ENCODE measurements at places on chromosomes 4 and X.

- no peak for DNase-seq
These were observed 6.6 kb downstream of the MGST2 start for GRCh38 chr4:139672215-139672614.

- no peak for DNase-seq
These were observed 21.9 kb downstream of the MED28 start for GRCh38 chr4:17636341-17636695.

DNA sequence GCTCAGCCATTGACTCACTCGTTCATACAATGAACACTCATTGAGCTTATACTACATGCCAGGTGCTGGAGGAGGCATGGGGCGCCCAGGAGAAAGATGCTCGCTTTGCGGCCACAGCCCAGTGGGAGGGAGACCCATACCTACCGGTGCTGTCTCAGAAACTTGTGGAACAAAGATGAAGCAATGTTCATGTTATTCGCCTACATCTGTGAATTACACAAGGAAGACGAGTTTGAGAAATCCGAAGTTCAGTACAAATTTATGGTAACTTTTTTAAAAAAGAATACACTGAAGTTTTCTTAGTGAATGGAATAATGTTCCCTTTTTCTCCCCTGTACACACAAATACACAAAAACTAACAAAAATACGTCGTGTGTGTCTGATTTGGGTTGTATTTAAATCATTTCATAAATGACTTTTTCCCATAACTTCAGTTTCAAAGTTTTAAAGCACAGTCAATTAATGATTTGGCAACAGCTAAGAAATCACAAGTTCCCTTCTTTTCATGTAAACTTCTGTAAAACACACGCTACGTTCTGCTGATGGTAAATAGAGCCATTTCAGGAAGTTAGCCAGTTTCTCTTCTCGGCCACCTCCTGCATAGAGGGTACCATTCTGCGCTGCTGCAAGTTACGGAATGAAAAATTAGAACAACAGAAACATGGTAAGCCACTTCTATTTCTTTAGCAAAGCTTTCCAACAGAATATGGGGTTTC is at the start of gene TLR8:
TSS of gene TLR8 (plus strand) at position 575 of the 716 bp plus-strand sequence. CDS start at position 662, 87 bp downstream.
- no peak for DNase-seq

GRCh38 chr4:19941434-19941833 is 310.3 kb upstream of the SLIT2 start:
- no peak for DNase-seq

- DNase-seq = no peak
These were observed 507.9 kb upstream of the LCORL start for GRCh38 chr4:18529482-18529881.

DNA sequence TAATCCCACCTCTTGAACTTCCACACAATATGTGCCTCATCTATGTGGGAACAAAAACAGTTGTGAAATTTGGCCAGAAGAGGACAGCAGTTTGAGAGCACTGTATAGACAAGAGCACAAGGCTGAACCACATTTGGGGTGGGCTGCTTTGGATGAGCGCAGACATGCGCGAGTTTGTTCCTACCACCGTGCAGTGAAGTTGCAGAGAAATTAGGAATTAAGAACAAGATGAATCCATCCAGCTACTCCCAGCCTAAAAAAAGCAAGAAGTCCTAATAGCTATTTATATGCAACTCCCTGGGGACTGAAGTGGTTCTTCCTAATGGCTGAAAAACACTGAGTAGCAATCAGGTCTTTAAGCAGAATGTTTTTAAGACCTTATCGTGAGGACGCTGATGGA is 1.0 kb downstream of the GAB3 start:
- DNase-seq = no peak

DNA sequence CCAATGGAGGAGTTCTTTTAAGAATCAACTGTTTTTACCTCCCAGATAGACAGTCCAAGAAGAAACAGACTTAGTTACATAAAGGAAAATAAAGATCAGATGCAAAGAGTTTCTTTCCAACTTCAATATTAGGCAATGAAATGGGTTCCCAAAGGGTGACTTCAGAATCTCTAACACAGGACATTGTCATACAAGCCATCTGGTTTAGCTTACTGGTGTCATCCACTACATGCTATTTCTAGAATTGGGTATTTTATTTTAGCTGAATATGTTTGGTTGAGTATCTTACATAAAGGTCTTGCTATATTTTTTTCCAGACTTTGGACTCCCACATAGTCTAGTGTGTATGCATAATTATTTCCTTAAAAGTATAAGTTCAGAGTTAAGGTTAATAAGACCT is 162.1 kb upstream of the SLC7A11 start:
- no peak for DNase-seq

- peak; percentile 72 for DNase-seq
These were observed 702 bp downstream of the TSPAN5 start for GRCh38 chr4:98657531-98658286.

- peak; percentile 37 for DNase-seq
These were observed 56.1 kb downstream of the KLHL5 start for GRCh38 chr4:39118034-39118658.
